Stimulated activated CD8-positive, alpha-beta memory T cell treated with anti-CD3 and anti-CD28 coated beads, Interleukin-4, amount 100 ng/mL, for 24 hours (primary cell): ENCODE measurements at places on chromosomes 12 and 14.

- DNase-seq = no peak
Measured at GRCh38 chr12:130712346-130713065, 3.6 kb downstream of the RIMBP2 start.

- DNase-seq = no peak
Measured at GRCh38 chr14:94424371-94424770, 28.2 kb downstream of the SERPINA11 start.

- no peak for DNase-seq
Measured at GRCh38 chr12:111251787-111252186, 117.1 kb downstream of the PHETA1 start.

- peak; percentile 33 for DNase-seq
Measured at GRCh38 chr12:31736472-31736871, 7.7 kb upstream of the AMN1 start.

GRCh38 chr14:52485350-52485960, 66.8 kb downstream of the TXNDC16 start:
- DNase-seq = no peak

DNA sequence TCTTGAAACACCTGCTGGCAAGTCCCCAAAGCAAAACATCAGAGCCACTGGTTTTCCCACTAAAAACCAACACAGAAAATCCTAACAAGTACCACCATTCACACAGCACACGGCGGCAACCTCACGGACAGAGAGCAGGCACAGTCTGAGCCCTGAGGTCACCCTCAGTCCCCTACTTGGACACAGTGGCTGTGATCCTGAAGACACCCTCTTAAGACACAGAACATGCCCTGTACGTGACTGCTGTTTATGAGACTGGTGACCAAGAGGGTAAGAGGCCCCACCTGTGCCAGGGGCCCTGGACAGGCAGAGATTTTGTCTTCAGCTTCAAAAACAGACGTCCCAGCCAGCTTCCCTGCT, 29.6 kb downstream of the HIP1R start:
- no peak for DNase-seq

- no peak for DNase-seq
Measured at GRCh38 chr12:105400227-105400626, 69.7 kb downstream of the C12orf75 start.

DNA sequence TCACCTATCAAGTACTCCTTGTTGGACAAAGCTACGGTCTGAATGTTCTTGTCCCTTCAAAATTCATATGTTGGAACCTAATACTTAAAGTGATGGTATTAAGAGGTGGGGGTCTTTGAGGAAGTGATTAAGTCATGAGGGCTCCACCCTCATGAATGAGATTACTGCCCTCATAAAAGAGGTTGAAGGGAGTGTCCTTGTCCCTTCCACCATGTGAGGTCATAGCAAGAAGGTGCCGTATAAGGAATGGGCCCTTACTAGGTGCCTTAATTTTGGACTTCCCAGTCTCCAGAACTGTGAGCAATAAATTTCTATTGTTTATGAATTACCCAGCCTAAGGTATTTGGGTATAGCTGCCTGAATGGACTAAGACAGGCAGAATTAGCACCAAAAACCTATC, 191.1 kb upstream of the NUDT4 start:
- no peak for DNase-seq

DNA sequence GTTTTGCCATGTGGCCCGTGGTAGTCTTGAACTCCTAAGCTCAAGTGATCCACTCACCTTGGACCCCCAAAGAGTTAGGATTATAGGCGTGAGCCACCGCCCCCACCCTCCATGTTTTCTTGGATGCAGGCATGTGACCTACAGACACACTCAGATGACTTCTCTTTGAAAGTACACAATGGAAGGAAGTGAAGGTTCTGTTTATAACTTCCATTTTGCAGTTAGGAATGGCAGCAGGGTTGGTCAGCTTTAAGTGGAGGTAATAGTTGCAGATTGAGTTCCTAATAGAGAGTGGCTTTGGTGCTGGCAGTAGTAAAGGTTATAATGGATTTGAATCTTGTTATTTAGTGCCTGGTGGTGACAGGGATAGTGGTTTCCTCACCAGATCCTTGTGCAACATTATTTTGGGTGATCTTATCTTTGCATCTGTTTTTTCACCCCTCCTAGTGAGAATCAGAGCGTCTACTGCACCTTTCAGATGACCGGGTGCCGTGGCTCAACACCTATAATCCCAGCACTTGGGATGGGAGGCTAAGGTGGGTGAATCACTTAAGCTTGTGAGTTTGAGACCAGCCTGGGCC, 15.3 kb downstream of the LARP4 start:
- DNase-seq = no peak

DNA sequence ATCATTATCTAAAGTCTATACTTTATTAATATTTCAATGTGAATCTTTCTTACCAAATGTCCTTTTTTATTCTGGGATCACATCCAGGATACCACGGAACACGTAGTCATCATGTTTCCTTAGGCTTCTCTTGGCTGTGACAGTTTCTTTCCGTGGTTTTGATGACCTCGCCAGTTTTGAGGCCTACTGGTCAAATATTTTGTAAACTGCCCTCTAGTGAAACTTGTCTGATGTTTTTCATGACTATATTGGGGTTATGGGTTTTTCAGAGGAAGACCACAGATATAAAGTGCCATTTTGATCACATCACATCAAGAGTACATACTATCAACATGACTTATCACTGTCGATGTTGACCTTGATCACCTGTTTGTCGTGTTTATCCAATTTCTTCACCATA, 14.1 kb upstream of the SERPINA6 start:
- no peak for DNase-seq

GRCh38 chr14:102690509-102691286, 86.6 kb upstream of the TRAF3 start:
- no peak for DNase-seq

DNA sequence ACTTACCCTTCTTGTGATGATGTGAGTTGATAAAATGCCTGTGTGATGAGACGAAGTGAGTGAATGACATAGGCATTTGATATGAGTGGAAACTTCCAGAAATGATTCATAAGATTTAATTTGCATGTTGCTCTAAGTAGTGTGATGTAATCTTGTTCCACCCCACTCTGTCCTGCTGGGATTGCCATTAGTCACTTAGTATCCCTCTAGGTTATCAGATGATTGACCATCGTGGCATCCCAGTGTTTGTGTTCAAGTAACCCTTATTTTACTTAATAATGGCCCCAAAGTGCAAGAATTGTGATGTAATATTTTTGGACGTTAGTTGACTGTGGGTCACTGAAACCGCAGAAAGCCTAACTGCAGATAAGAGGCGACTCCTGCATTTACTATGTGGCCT, 214.4 kb upstream of the DIO2 start:
- no peak for DNase-seq

DNA sequence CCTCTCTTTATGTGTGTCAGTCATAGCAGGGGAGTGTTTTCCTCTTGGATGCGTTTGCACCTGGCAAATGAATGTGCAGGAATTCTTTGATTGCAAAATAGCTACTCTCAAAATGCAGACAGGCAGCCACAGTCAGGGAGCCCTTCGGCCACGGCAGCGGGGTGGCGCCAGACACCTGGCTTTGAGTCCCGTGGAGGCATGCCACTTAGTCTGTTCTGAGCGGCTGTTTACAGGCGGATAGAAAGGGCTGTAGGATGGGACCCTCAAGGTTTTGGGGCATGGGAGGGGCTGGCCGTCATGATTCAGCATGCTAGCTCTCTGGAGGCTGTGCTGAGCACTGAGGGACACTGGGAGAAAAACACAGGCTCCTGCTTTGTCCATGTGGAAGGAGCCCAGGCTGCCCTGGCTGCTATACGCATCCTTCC, 117.1 kb downstream of the SLC25A47 start:
- no peak for DNase-seq

GRCh38 chr12:89370421-89370831, 18.1 kb upstream of the DUSP6 start:
- DNase-seq = no peak

GRCh38 chr14:104395941-104396681, 183.5 kb upstream of the C14orf180 start:
- no peak for DNase-seq

GRCh38 chr12:85588221-85588620, 248.0 kb downstream of the RASSF9 start:
- no peak for DNase-seq

- DNase-seq = no peak
Measured at GRCh38 chr14:92248696-92249095, 74.3 kb upstream of the SLC24A4 start.

- DNase-seq = no peak
Measured at GRCh38 chr14:52723514-52724359, 6.2 kb upstream of the STYX start.

- DNase-seq = peak; percentile 39
Measured at GRCh38 chr14:70073924-70074566, 114.7 kb downstream of the SLC8A3 start.

DNA sequence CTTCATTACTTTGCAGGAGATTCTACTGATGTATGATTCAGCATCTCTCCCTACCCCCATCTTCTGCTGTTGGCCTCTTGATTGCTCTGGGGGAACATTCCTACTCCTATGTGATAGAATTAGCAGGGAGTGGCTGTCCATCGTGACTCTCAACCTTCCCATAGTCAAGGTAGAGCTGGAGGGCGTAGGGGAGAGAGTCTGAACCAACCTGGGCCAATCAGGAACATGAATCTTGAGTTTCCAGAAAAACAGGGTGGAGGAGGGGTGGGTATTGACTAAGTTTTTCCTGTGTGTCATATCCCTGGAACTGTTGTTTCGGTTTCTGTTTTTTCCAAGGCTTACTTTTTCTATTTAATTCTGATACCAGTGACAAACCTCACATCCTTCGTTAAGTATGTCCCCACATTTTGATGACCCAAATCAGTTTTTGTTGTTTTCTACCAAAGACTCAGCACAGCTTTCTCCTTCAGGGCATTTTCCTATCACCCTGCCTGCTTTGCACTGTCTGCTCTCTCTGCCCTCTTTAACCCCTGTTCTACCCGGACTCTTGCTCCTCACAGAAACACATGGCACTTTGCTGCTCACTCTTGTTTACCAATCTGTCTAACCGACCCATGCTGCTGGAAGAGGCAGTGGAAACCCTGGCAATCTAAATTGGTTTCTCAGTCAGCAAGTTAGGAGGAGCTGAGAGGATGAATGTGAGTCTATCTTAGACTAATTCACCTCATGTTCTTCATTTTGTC, 1428.3 kb downstream of the AACS start:
- no peak for DNase-seq

DNA sequence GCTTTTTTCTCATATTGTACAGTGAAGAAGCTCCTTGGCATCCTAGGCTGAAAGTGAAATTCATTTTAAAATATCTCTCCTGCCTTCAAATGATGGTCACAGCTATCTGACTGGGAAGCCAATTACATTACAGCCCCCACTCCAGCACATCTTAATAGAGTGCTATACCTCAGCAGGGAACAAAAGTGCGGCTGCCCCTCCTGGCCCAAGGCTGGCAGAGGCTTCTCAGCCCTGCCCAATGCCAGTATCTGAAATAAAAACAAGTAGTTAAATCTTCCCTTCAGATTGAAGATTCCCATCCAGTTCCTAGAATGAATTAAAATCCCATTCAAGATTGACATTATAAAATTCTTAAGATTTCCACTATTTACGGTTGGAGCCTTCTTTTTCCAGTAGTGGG, 54.9 kb upstream of the GNG2 start:
- no peak for DNase-seq

GRCh38 chr12:68261896-68262295, 8.5 kb upstream of the IL22 start:
- no peak for DNase-seq

DNA sequence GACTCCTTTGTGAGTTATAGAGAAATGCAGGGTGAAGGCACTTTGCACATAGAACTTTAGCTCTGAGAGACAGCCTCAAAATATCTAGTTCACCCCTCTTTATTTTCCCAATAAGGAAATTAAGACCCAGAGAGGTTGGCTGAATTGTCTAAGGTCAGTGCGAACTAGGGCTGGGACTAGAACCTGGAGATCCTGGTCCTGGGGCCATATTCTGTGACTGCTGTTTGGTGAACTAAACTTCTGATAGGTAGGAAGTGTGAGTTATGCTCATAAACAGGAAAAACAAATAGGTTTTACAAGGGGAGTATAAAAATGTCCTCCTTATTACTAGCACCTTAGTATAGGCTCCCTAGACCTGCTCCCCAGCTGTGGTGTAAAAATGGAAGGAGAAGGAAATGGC, 53.9 kb downstream of the DAD1 start:
- no peak for DNase-seq

GRCh38 chr14:76919431-76920330, 93.5 kb downstream of the LRRC74A start:
- no peak for DNase-seq

DNA sequence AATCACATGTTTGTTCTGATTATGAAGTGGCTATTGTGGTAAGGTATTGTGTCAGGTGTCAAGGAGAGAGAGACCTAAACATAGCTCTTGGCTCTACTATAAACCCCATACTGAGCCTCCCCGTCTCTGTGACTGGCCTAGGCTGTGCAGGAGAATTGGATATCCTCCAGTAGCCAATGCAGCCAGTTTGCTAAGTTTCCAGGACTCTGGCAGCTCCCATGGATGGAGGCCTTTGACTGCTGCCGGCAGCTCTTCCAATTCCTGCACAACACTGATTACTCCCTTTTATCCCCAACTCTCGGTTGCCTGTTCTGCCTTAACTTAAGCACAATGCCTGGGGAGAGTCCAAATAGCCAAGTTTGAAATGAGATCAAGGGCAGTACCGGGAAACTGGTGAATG, 59.3 kb downstream of the ABCC9 start:
- DNase-seq = no peak

GRCh38 chr12:94795520-94795919, 145.2 kb upstream of the TMCC3 start:
- DNase-seq = no peak

DNA sequence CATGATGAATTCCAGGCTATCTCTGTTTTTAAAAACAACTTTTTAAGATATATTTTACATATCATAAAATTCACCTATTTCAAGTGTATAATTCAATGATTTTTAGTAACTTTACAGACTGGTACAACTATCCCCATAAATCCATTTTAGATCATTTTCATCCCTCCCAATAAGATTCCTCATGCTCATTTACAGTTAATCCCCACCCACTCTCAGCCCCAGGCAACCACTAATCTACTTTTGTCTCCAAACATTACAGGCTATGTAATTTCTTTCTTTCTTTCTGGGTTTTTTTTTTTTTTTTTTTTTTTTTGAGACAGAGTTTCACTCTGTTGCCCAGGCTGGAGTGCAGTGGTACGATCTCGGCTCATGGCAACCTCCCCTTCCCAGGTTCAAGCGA, 81.3 kb downstream of the DNAI7 start:
- no peak for DNase-seq

GRCh38 chr12:79590751-79591150, 100.0 kb downstream of the PAWR start:
- DNase-seq = no peak

DNA sequence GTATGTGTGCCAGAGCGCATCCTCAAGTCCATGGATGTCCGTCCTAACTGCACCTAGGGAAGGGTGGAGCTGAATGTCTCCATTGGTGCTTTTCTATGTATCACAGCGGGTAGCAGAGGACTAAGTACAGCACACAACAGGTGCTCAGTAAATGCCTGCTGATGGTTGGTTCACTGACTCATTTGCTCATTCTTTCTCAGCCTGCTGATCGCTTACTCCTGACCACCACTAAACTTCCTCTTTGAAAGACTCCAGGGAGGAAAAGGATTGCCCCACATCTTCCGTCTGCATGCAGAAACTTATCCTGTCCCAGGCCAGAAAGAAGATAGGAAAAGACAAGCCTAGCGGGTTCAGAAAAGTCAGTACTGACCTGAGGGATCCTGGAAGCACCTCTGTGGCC, 66.3 kb downstream of the B4GALNT3 start:
- no peak for DNase-seq

GRCh38 chr12:25549120-25549519, 4.0 kb downstream of the LMNTD1 start:
- no peak for DNase-seq
